ENCODE measurements at places on chromosomes 5 and 9.
A peak's percentile ranks its signal among the peaks of the same experiment; 100 is the strongest.

DNA sequence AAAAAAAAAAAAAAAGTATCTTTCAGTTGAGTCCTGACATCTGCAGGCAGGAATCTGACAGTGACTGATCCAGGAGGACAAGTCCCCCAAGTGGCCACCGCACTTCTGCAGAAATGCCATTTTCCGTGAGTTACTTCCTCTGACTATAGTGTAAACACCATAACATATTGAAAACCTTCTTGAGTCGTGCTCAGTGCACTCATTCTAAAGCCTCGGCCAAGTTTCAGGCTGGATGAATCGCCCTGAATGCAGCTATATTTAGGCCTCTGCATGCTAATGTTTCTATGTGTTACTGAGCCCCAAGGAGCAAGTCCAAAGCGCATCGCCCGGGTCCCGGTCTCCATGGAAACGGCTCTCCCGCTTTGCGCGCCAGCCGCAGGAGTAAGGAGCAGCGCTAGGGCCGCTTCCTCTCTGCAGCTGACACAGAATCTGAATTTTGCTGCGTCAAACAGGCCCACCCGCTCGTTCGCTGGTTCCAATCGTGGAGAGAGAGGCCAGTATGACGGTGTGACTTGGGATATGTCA, 335.4 kb downstream of the MSX2 start:
- no peak for DNase-seq

- DNase-seq, result no peak
Observed at GRCh38 chr9:111978616-111979015, 82.0 kb downstream of the UGCG start.

- no peak for DNase-seq
Observed at GRCh38 chr9:84862810-84863287, 193.3 kb downstream of the NTRK2 start.

DNA sequence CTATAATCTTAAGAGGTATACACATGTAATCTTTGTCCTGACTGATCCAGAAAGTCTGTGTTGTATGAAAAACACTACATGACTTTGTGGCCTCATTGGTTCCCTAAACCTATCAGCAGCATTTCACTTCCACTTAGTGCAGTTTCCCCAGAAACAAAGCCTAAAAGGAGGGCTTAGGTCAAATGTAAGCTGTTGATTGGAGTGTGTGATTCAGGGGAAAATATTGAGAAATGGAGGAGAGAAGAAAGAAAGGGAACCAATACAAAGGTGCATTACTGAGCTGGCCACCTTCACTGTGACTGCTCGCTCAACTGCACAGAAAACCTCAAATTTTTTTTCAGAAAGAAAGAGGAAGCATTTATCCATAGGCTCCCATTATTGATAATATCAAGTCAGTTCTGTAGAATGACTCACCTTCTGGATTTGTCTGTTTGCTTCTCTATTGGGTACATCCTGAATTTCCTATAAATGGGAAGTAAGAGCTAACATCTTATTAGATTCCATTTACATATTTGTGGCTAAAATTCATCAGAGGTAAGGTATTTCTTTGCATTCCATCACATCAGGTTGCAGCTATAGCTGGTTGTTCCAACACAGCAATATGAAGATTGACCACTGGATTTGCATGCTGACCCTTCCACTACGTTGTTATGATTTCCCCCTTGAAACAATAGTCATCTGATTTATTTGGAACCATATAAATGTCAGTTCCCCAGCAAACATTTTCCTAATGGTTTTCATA, 10.3 kb upstream of the FST start:
- DNase-seq, result no peak

DNA sequence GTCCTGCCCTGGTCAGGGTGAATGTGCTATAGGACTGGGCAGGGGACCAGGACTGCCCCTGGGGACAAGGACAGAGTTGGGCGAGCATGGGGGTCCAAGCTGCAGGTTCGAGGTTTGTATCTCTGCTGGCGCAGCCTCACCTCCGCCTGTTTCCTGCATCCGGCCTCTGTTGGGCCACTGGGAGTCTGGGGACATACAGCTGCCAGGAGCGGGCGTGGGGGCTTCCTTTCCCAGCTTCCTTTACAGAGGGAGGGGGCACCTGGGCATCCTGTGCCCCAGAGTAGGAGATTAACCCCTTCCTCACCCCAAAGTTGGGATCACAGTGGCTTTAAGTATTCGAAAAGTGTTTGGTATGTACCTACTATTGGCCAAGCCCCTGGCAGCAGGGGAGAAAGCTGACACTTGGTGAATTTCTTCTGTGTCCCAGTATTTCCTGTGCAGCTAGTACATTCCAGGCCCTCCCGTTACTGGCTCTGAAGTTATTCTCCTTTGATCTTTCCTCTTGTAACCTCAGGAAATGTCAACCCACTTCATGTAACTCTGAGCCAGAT, 19.0 kb downstream of the OLFML2A start:
- peak; percentile 80 for DNase-seq

All from lung microvascular endothelial cell (primary cell).